ENCODE measurements at places on chromosomes 12 and 14. TPM values are rescaled to one million over a fixed set of nuclear protein-coding genes. Genes with fewer than 3 reads are reported as not detected.
A peak's percentile ranks its signal among the peaks of the same experiment; 100 is the strongest.

DNA sequence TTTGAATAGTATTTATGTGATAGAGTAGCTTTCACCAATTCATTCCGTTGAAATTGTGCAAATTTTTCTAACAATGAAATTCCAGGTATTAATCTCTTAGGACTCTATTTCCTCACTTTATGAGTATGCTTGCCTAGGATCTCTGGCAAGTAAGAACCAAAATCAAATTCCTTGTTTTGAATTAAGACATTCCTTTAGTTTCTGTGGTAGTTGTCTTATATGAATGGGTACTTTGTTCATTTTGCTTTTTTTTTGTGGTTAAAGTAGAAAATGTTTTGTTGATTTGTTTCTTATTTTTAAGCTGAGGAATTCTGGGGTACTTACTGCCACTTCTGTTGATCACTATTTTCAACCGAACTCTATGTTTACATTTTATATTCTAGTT is 59.8 kb downstream of the KITLG start:
- no peak for DNase-seq

PLEKHH1 gene
- total RNA-seq = 12.5 TPM

ZNF385A gene
- total RNA-seq = 5.5 TPM

GRCh38 chr14:25150401-25150800 is 100.5 kb upstream of the STXBP6 start:
- DNase-seq = no peak

DNA sequence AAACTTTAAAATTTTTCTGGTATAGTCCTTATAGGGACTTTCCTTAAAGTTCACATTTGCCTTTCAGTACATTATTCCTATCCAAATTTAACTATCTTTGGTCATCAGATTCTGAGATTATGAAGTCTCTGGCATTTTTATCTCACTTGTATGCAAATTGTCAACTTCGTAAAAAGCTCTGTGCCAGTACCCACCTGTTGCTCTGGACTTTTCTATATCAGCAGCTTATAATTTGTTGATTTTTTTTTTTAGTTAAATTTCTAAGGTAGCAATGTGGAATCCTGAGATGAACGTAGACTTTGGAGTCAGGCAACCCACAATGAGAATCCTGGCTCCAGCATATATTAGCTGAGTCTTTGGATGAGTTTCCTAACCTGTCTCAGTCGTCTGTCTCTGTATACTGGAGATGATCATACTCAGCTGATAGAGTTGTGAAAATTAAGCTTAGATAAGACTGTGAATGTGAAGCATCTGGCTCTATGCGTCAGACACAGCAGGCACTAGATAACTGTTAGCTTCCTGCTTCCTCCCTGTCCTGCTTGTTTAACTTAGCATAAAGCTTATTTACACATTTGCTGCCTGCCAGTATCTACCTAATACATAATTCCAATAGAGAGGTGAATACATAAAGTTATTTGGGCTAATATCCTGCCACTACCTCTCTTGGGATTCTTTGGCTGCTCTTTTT is 59.8 kb downstream of the MARK3 start:
- no peak for DNase-seq

DNA sequence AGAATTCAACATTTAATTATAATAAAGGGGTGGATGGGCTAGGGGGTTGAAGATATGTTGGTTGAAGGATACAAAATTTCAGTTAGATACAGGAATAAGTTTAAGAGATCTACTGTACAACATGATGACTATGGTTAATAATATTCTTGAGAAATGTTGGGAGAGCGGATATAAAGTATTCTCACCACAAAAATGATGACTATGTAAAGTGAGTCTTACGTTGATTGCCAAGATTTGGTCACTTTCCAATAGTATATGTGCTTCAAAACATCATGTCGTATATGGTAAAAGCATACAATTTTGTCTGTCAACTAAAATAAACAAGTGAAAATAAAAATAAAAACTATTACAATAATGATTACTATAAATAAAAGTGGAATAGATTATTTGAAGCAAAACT is 802.0 kb downstream of the C12orf50 start:
- no peak for DNase-seq

- no peak for DNase-seq
These were observed 85.3 kb downstream of the SCARB1 start for GRCh38 chr12:124778411-124778810.

DNA sequence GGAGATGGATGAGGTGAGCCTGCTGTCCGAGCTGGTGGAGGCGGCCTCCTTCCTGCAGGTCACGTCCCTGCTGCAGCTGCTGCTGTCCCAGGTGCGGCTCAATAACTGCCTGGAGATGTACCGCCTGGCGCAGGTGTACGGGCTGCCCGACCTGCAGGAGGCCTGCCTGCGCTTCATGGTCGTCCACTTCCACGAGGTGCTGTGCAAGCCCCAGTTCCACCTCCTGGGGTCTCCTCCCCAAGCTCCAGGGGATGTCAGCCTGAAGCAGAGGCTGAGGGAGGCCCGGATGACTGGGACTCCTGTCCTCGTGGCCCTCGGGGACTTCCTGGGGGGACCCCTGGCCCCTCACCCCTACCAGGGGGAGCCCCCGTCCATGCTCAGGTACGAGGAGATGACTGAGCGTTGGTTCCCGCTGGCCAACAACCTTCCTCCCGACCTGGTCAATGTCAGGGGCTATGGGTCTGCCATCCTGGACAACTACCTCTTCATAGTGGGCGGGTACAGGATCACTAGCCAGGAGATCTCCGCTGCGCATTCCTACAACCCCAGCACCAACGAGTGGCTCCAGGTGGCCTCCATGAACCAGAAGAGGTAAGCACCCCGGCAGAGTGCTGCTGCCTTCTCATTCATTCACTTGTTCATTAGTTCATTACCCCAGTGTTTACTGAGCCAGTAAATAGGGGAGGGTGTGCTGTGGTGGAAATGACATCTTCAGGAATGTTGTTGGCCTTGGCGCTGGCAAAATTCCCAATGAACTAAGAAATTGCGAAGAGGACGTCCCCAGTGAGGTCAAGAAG is 774 bp upstream of the MANSC4 start:
- no peak for DNase-seq

GRCh38 chr12:91922139-91922538 is 223.5 kb downstream of the BTG1 start:
- DNase-seq = no peak

DNA sequence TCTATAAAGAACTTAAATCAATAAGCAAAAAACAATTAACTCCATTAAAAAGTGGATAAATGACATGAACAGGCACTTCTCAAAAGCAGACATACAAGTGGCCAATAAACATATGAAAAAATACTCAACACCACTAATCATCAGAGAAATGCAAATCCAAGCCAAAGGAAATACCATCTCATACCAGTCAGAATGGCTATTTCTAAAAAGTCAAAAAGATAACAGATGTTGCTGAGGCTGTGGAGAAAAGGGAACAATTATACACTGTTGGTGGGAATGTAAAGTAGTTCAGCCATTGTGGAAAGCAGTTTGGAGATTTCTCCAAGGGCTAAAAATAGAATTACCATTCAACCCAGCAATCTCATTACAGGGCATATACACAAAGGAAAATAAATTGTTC is 234.5 kb upstream of the PLXNC1 start:
- DNase-seq = no peak

DNA sequence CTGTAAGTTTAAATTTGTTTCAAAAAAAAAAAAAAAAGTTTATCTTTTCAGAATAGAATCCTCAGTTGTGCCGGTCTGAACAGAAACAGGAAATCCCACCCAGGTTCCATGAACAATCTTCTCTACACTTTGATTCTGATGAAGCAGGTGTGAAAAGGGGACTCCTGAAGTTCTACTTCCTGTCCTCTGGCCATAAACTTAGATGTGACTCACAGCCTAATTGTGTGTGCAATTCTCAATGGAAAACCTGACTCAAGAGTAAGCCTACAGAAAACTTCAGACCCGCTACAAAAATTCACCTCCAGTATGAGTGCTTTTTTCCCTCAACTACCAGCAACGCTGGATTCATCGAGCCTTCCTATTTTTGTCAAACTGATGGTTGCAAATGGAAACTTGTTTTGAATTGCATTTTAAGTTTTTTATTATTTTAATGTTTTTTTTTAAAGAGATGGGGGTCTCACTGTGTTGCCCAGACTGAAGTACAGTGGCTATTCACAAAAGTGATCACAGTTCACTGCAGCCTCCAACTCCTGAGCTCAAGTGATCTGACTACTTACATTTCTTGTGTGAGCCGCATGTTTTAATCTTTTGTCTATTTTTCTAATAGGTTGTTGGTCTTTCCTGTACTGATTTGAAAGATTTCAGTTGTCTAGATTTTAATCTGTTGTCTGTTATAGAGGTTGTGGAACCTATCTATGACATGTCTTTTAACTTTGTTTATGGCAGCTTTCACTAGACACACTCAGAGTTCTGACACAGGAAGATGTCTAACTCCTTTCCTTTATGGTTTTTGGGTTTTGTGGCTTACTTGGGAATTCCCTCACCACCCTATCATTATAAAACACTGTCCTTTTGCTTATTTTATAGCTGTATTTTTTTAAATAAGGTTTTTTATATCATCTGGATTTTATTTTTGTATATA is 37.6 kb downstream of the ATG14 start:
- DNase-seq = no peak

GRCh38 chr14:88667555-88668273 is 104.9 kb downstream of the ZC3H14 start:
- peak; percentile 81 for DNase-seq

DNA sequence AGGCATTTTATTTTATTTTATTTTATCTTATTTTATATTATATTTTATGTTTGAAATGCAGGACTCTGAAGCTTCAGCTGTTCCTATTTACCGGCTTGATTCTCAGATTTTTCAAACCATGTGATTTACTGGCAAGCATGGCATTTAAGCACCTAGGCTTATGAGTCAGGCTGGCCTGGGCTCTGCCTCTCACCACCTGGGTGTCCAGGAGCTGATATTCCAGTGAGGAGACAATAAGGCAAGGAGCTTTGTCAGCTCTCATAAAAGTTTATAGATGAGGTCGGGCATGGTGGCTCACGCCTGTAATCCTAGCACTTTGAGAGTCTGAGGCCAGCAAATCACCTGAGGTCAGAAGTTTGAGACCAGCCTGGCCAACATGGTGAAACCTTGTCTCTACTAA is 2.1 kb downstream of the DAO start:
- no peak for DNase-seq

GRCh38 chr12:90984114-90984513 is 20.7 kb downstream of the EPYC start:
- no peak for DNase-seq

GRCh38 chr12:111024205-111024801 is 103.9 kb upstream of the MYL2 start:
- peak; percentile 60 for DNase-seq

- DNase-seq = peak; percentile 47
These were observed 2.2 kb downstream of the TBPL2 start for GRCh38 chr14:55438066-55438683.

TAS2R9 gene
- not detected for total RNA-seq

DNA sequence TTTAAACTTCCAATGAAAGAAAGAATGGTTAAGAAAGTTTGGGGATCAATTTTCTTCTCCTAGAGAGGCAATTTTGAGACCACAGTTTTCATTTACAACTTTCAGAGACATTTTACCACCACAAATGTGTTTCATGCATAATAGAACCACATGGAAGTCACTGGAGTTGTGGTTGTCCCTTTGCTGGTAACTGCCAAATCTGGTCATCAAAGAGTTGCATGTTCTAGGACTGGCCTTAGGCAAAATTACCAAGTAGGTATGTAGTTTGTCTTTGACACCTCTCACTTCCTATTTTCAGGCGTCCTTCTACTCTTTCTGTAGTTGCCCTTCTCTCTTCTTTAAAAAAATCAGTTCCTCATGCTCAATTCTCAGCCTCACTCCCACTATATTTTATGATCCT is 54.3 kb upstream of the TMX1 start:
- DNase-seq = no peak

ABCD2 gene
- not detected for total RNA-seq

GRCh38 chr12:53427905-53428594 is 4.4 kb downstream of the AMHR2 start:
- no peak for DNase-seq

TUBA1A gene
- total RNA-seq = 216 TPM

GRCh38 chr12:121107681-121108080 is 25.0 kb upstream of the P2RX7 start:
- no peak for DNase-seq

DNA sequence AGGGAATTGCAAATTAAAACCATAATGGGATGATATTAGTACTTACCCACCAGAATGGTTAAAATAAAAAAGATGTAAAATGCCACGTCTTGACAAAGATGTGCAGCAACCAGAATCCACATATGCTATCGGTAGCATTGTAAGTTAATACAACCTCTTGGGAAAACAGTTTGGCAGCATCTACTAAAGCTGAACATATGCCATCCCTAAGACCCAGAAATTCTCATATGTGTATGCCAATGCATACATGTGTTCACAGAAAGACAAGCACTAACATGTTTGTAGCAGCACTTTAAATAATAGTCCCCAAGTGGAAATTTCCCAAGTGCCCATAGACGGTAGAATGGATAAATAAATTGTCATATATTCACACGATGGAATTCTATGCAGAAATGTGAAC is 28.3 kb upstream of the SLC5A8 start:
- DNase-seq = no peak

- DNase-seq = no peak
These were observed 46.9 kb upstream of the CAND1 start for GRCh38 chr12:67222302-67222701.

GRCh38 chr12:46364300-46364696 is 8.3 kb downstream of the SLC38A2 start:
- DNase-seq = no peak

DNA sequence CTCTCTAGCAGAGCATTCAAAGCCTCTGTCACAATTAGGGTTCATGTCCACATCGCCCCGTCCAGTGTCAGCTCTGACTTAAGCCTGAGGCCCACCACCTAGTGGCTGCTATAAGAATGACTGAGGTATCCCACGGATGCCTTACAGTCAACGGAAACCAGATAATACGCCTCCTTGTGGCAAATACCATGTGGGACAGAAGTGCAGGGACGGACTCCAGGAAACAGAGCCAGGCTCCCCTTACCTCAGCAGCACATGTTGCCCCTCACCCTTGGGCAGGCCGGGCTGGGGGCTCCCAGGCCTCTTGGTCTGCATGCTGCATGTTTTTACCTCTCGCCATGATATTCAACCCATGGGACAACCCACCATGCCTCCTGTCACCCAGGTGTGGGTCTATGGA is 86.3 kb downstream of the VWF start:
- DNase-seq = peak; percentile 77

RAB15 gene
- total RNA-seq = 1.8 TPM

DNA sequence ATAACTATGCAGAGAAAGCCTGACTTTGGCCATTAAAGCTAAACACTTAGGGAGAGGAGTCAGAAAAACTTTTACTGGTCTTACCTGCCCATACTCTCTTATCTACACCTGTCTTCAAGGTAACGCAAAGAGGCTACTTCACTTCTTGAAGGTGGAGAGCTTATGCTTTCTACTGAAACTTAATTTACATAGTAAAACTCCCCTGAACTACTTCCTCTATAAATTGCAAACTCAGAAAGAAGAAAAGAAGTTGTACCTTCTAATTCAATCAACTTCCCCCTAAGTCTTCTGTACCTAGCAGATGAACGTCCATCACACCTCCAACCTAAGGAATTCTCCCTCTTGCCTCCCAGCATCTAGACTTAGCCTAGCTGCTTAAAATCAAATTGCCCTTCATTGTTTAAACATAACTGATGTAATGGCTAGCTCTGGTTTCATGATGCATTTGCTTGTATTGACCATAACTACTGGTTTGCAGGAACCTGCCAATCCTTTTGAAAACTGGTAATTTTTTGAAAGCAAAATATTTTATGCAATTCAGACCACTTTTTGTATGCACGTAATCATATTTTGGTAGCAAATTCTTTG is 87.7 kb downstream of the STON2 start:
- no peak for DNase-seq

CATSPERB gene
- total RNA-seq = 0.20 TPM

Measured in NCI-H460 (cell line).